Natural killer cell (primary cell): ENCODE measurements at places on chromosomes 7 and 10.

DNA sequence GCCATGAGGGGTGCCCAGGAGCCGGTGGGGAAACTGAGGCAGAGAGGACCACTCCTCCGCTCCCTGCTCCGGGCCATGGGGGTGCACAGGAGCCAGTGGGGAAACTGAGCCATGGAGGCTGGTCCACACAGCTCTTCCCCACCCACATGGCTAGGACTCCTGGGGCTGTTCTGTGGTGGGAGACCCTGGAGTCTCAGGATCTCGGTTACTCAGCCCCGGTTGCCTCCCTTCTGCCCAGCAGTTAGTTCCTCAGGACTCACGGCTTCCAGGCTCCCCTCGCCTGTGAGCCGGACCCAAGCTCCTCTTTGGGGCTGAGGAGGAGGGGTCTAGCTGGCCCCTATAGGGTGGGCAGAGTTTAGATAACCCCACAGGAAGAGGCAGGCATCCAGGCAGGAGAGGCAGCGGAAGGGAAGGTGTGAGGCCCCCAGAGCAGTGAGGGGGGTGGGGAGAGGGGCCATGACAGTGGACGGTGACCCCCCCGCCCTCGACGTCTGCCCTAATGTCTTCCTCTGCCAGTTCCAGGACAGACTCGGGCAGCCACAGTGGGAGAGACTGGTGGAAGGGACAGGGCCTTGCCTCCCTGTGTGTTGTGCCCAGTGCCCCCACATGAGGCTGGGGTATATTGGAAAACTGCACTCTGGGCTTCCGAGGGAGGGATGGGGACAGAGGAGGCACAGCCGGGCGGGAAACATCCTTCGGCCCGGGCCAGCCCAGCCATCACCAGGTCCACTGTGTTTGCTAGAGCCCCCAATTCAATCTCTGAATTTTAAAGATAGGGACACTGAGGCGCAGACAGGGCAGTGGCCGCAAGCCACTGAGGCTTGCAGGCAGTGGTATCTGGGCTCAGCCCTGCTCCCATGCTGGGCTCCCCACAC is 4.3 kb downstream of the ELFN1 start:
- DNase-seq, result no peak

- DNase-seq, result no peak
Observed at GRCh38 chr7:1232623-1233332, at the start of gene UNCX. TSS of gene UNCX (plus strand) at chr7:1232872. CDS start at chr7:1233018, 146 bp downstream.

GRCh38 chr10:46254467-46254866 is 32.3 kb upstream of the ANTXRL start:
- DNase-seq, result no peak

DNA sequence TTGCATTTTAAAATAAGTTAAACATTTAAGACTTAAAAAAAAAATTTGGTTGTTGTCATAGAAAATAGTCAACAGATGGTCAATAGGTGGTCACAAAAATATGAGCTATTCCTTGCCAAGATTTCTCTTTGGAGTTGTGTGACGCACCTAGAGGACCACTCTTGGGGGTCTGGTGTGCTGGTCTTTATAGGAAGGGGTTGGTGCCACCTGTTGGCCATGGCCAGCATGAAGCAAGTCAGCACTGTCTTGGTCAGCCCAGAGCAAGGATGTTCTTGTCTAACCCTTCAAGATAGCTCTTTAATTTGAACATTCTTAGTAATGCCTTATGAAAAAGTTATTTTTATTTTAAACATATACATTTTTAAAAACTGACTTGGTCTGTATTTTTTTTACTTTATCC is 267.9 kb upstream of the CNTNAP2 start:
- DNase-seq, result no peak

DNA sequence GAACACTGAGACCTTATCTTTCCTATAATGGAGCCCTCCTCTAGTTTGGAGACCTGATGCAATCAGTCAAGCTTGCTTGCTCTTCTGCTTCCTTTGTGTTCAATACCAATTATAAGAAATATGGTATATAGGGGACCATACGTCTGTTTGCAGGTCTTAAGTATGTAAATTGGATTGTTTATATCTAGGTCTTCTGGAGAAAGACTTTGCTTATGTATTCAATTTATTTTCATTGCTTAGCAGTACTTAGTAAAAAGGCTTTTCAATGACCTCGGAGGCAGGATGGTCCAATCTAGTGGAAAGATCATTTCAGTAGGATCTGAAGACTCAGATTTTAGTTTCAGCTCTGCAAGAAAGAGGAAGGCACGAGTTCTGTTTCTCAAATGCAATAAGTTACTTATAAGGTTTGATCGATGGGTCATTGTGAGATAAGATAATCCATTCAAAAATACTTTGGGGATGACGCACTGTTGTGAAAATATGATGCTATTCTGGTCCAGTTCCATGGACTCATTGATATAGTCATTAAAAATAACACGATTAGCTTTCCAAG is 571.6 kb downstream of the SH2D4B start:
- no peak for DNase-seq

- DNase-seq, result no peak
Observed at GRCh38 chr7:738723-739454, 11.8 kb upstream of the PRKAR1B start.

GRCh38 chr7:7861211-7861633 is 107.4 kb upstream of the GLCCI1 start:
- no peak for DNase-seq

DNA sequence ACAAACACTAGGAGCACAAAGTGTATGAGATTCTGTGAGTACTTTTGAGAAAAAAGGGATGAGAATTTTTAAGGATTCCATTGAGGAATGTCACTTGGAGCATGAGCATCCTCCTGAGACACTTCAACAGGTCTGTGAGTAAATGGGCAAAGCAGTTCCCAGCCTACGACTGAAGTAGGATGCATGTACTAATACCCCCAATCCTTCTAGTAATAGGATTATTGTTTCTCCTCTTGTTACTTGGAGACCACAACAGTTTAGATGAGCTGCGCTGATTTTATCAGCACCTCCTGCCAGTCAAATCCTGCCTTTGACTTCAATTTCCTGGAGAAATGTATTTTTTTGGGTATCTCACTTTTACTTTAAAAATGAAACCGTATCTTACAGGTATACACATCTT is 820 bp downstream of the BBS9 start:
- no peak for DNase-seq

- no peak for DNase-seq
Observed at GRCh38 chr10:74289951-74290350, 138.9 kb downstream of the ADK start.

- no peak for DNase-seq
Observed at GRCh38 chr7:140247559-140247958, 70.8 kb upstream of the KDM7A start.

- DNase-seq, result no peak
Observed at GRCh38 chr10:79178614-79179163, 109.9 kb downstream of the ZMIZ1 start.

DNA sequence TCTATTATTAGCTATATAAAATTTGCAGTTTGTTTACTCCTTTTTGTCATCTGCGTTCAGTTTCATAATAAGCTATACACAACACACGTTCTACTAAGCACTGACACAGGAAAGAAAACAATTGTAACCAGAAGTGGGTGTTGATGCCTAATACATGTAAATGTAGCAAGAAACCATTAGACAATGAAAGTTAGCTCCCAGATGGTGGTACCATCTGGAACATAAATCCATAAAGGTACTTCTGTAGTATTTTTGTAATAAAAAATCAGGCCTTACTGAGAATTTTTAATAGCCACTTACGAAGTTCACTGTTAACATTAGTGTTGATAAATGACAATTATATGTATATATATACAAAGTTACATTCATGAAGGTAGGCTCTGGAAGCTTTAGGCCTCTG is 194.7 kb downstream of the KCND2 start:
- no peak for DNase-seq
